Astrocyte (in vitro differentiated cells and primary cell): ENCODE measurements at places on chromosomes 7 and 10.

DNA sequence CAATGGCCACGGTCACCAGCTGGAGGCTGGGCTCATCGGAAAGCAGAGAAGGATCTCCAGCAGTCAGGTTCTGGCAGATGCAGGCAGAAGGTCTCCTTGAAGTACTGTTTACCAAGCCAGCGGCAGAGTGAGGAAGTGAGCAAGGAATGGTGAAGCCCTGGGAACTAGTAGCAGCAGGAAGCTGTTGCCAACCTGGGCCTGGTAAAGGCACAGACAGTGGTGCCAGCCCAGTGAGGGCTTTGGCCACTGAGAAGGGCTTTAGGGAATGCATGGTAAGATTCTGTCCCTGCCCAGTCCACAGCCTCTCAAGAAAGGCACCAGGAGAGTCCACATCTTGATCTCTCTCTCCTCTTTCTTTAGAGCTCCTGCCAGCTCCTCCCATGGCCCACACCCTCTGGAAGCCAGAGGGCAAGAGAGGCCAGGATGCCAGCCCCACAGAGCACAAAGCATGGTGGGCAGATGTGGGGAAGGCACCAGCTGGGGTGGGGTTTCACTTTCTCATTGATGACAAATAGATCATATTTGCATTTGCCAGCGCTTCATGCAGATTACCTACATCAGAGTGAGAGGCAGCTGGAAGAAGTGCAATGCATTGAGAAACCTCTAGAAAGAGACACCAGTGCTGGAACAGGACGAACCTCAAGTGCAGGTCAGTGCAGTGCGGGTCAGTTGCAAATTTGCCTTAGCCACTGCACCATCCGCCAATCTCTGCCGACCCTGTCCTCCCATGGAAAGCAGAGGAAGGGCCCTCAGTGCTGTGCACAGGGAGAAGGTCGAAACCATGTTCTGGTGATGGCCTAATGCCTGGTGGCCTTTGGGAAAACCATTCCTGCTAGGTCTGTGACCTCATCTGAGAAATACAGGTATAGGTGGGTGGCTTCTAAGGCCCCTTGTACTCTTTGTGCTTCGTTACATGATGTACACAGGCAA is 667.8 kb upstream of the MKI67 start:
- no peak for DNase-seq

GRCh38 chr10:110022716-110023504 is 15.1 kb downstream of the ADD3 start:
- DNase-seq: no peak

DNA sequence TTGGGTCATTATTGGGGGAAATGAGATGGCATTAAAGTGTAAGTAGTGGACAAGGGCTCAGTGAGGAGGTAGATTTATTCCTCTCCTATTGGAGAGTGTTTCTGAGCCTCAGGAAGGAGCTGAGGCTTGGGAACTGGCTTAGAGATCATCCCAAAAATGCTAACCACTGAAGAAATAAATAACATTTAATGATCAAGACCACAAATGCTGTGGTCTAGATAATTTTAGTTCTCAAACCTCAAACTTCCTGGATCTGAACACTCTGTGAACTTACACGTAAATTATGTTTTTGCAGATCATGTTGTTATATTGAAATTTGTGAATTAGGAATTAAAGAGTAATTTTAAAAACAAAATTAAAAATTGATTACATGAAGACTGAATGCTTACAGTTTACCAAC is 27.3 kb downstream of the MDFIC start:
- peak; percentile 71 for DNase-seq

GRCh38 chr7:141956084-141956483 is 9.3 kb upstream of the CLEC5A start:
- DNase-seq: no peak

DNA sequence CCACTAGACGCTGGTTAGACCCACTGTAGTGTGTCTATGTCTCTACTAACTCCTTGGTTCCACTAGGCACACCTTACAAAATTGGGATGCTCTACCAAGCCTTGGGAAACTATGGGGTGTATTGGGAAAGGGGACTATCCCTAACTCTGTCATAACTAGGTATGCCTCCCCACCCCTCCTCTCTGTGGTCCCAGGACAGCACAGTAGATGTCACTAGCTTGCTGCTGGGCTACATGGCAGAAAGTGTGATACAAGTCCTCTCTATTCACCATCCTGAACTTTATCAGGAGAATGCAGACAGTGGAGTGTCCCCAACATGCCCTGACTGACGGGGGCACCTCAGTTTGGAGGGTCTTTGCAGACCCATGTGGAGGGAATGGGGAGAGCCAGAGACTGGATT is 30.3 kb upstream of the TMEM273 start:
- no peak for DNase-seq

DNA sequence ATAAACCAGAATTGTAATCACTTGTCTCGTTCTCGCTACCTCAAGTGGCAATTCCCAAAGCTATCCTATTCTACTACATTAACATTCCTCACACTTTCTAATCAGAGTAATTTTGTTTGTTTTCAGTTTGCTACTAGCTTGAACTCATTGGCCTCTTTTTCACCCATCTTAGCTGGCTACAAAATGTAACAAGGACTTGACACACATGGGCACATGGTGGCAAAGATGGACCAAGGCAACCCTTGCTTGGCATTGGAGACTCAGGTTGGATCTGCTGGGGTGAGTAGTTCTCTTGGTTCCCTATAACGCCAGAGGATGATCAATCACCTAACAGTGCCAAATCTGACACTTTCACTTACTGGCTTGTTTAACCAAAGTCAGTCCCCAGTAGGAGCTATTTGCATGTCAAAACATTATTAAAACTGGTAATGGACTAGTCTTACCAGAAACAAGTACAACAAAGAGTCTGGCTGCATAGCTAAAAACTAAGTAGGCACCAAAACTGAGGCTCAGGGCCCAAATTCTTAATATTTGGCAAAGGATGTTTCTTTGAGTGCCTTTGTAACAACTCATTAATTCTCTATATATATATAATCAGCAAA is 1.9 kb downstream of the USP6NL start:
- DNase-seq: no peak

DNA sequence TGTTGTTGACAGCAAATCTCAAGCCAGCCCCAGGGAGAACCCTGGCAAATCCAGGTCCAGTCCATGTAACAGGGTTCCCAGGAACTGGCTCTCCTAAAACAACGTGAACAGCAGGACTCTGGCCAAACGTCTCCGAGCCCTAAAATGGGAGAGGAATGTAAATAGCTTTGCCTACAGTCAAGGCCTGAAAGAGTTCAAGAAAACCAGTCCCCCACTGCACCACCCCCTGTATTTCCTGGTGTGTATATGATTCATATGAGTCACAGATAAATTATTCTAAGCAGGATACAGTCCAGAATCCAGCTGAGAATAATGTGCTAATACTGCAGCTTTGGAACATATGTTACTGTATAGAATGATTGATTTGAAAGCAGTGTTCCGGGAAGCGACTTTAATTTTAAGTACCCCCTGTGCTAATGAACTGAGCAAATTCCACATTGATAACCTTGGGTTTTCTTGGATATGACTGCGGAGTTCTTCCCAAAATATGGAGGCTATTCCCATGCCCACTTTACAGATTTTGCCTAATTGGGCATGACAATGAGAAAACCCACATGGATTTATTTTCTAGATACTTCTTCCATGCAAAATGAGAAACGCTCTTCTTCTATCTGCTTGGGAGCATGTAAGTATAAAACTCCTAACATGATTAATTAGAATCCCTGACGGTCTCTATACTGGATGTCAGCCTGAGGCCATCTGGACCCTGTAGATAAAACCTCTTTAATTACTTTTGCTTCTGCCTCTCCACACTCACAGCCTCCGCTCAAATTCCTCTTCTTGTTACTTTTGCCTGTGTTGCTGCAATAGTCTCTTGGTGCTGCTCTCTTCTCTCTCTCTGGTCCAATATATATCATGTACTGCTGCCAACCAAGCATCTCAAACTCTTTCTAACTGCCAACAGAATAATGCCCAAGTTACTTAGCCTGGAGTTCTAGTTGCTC is 50.2 kb downstream of the LAMB4 start:
- peak; percentile 93 for DNase-seq

DNA sequence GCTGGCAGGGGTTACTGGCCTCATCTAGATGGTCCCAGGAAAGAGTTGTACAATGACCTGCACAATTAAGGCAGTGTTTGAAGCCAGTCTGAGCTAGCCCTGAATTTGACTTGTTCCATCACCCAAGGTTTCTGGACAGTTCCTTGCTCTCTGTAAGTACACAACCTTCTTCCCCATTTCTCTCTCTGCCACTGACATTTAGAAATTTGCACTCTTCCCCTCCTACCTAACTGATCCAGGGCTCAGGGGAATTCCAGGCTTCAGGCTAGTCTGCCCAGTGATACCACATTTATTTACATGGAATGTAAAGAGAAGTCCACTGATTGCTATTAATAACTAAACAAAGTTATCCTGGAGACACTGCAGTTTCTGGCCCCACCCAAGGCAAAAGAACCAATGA is 139.0 kb upstream of the GPR26 start:
- DNase-seq: no peak

- DNase-seq: no peak
These were observed 262.1 kb upstream of the CACNA2D1 start for GRCh38 chr7:82705517-82706260.

GRCh38 chr10:83929399-83929798 is 209.9 kb upstream of the GHITM start:
- no peak for DNase-seq
